CD4-positive, alpha-beta T cell (primary cell): ENCODE measurements at places on chromosomes 5 and 9. TPM values are rescaled to one million over a fixed set of nuclear protein-coding genes. Genes with fewer than 3 reads are reported as not detected.

The TRIM36 gene
- total RNA-seq = not detected

The CBY3 gene
- total RNA-seq = 0.36 TPM

The SCAI gene
- 11.6 TPM for total RNA-seq

The CCDC192 gene
- not detected for total RNA-seq

The JAKMIP2 gene
- 0.74 TPM for total RNA-seq

The ZSWIM6 gene
- total RNA-seq = 4.1 TPM

The SPINK5 gene
- total RNA-seq = not detected

The RABGAP1 gene
- 20.6 TPM for total RNA-seq

The SVEP1 gene
- not detected for total RNA-seq

The CCDC171 gene
- 1.1 TPM for total RNA-seq

The GDA gene
- not detected for total RNA-seq
